ENCODE measurements at places on chromosomes 12 and 14.

DNA sequence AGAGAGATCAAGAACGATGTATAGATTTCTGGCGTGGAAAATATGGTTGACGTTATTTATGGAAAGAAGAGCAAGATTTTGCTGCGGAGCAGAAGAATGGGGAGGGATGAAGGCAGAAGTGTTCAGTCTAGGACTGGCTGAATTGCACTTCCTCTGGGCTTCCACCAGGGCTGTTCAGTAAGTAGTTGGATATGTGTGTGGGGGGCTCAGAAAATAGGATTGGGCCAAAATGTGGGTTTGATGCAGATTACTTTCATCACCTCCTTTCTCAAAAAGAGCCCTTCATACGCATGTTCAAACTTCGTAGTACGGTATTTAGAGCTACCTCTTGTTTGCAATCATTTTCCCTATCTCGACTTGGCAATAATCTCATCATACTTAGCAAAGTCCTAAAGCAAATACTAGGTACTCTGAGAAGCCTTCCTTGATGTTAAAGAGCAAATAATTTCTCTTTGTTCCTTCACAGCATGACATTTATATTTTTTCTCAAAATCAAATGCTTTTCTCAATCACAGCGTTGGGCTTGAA is 349.4 kb downstream of the NELL2 start:
- DNase-seq: no peak

DNA sequence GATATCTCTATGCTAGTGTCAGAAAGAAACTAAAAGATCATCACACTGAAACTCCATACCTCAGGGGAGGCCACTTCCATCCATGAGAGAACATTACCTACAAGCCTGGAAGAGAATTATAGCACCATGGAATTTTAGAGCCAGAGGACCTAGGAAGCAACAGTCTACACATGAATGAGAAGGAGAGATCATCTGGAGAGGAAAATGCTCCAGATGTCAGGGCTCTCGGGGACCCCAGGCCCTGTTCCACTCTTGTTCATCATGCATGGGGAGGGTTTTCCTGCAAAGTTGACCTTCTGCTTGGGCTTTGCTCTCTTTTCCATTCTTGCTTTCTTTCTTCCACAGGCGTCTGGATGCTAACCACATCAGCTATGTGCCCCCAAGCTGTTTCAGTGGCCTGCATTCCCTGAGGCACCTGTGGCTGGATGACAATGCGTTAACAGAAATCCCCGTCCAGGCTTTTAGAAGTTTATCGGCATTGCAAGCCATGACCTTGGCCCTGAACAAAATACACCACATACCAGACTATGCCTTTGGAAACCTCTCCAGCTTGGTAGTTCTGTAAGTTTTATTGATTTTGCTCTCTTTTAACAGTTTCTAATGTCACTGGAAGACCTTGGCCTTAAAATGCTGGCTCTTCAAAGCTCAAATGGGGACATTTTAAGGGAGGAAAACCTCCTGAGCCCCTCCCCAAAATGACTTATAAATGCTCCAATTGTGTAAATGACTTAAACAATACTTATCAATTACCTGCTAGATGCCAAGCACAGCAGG is 110.7 kb downstream of the ZFC3H1 start:
- no peak for DNase-seq

GRCh38 chr14:26775765-26776563 is 178.1 kb upstream of the NOVA1 start:
- no peak for DNase-seq

- DNase-seq: peak; percentile 15
Measured at GRCh38 chr12:55930771-55931316, at the start of gene DGKA. DGKA (plus strand) TSS chr12:55931162; CDS start chr12:55936504, 5,342 bp downstream.

- DNase-seq: no peak
Measured at GRCh38 chr14:67766035-67766680, 50.2 kb downstream of the ZFYVE26 start.

DNA sequence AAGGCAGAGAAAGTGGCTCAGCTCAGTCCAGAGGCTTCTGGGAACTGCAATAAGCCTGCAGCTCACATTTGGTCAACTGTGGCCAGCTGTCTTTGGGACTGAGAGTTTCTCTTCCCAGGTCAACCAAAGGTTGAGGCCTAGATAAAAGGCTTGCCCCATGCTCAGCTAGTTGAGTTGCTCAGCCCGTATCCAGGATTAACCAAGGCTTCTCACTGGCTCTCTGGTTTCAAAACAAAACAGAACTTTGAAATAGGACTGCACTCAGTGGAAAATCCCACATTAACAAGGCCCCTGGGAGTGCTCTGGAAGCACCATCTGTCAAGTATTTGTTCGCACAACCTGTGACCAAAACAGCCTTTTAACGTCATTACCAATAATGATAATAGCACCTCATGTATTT is 40.3 kb upstream of the NUAK1 start:
- DNase-seq: peak; percentile 87

- no peak for DNase-seq
Measured at GRCh38 chr14:50600849-50601248, 40.9 kb downstream of the ATL1 start.

- DNase-seq: no peak
Measured at GRCh38 chr12:68031881-68032739, 42.9 kb downstream of the IFNG-AS1 start.

- DNase-seq: no peak
Measured at GRCh38 chr12:27284751-27285150, 40.7 kb downstream of the STK38L start.

GRCh38 chr12:40469736-40470135 is 222.5 kb upstream of the CNTN1 start:
- DNase-seq: no peak

- no peak for DNase-seq
Measured at GRCh38 chr14:92122351-92122677, 545 bp downstream of the CPSF2 start.

DNA sequence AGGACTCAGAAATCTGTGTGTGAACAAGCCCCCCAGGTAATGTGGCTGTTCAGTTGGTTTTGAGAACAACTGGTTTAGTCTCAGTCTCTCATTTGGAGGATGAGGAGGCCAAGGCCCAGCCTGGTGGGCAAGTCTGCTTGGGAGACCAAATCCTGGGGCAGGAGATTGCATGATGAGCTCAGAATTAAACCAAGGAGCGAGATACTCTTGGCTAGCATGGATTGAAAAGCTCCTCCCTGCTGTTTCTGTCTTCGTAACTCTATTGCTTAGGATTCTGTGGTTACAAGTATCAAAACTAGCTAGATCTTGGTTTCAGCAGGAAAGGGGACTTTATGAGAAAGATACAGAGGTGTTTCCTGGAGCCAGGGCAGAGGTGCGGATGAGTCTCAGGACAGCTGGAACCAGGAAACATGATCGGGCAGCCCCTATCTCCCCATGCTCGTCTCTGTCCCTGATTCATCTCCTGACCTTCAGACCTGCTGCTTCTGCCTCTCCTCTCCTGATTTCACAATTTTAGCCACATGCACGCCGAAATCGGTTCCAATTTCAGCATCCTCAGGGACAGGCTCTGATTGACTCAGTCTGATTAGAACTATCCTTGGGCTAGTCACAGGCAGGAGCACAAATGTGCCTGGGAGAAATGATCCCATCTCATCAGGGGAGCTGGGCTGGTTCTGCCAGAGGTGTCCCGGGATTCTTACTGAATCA is 40.2 kb upstream of the RIN3 start:
- no peak for DNase-seq

GRCh38 chr14:106044949-106045596 is 518.7 kb downstream of the TMEM121 start:
- DNase-seq: peak; percentile 34

DNA sequence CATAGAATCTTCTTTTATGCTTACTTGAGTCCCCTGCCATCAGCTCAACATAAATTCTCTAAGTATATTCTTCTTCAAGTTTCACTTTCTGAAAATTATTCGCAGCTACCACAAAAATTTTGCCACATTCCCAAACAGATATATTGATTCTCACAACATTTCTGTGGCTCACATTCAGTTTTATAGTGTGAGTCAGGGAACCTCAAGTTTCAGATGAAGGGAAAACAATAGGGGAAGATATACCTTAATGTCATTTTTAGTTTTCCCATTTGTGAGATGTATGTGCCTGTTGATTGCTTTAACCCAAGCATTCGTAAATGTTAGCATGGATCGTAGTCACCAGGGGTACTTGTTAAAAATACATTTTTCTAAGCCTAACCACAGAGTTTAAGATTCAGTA is 465.8 kb downstream of the CCER1 start:
- DNase-seq: no peak

DNA sequence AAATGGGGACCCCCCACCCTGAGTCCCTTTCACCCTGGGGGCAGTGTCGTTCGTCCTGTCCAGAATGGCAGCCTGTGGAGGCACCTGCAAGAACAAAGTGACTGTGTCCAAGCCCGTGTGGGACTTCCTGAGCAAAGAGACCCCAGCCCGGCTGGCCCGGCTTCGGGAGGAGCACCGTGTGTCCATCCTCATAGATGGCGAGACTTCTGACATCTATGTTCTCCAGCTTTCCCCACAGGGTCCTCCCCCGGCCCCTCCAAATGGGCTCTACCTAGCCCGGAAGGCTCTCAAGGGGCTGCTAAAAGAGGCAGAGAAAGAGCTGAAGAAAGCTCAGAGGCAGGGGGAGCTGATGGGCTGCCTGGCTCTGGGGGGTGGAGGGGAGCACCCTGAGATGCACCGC is 2.2 kb downstream of the DTX3 start:
- no peak for DNase-seq

DNA sequence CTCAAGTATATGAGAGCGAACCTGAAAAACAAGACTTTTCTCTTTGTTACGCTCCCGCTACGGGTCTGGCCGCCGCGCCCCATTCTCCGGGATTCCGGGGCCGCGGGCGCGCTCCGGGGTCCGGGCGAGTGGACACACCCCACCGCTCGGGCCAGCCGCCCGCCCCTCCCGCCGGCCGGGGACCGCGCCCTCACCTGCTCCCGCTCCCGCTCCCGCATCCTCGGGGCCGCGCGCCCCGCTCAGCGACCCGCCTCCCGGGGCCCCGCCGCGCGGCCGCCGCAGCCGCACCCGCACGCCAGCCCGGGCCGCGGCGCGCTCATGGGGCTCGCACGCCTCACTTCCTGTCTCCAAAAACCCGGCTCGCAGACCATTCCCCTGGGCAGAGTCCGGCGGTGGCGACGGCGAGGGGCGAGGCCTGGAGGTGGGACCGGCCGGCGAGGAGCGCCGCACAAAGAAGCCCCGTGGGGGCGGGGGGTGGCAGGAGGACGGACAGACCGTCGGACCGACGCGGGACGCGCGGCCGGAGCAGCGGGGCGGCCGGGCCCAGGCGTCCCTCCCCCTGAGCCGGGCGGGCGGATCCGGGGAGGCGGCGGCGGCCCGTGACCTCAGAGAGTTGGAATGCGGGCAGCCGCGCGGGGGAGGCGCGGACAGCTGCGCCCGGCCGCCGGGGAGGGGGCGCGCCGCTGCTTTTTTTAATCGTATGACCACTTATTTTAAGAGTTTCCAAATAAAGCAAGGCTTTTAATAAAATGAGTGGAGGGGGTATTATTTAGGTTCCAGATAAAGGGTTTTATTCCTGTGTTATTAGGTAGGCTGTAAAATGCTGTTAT is at the start of gene PTPN21:
TSS of gene PTPN21 (minus strand) at position 551 of the 830 bp plus-strand sequence. CDS start 4,590 bp downstream, outside the sequence.
- no peak for DNase-seq

- no peak for DNase-seq
Measured at GRCh38 chr12:15691388-15691787, 97.8 kb downstream of the EPS8 start.

- peak; percentile 28 for DNase-seq
Measured at GRCh38 chr12:117236456-117237001, 46.3 kb upstream of the FBXO21 start.

DNA sequence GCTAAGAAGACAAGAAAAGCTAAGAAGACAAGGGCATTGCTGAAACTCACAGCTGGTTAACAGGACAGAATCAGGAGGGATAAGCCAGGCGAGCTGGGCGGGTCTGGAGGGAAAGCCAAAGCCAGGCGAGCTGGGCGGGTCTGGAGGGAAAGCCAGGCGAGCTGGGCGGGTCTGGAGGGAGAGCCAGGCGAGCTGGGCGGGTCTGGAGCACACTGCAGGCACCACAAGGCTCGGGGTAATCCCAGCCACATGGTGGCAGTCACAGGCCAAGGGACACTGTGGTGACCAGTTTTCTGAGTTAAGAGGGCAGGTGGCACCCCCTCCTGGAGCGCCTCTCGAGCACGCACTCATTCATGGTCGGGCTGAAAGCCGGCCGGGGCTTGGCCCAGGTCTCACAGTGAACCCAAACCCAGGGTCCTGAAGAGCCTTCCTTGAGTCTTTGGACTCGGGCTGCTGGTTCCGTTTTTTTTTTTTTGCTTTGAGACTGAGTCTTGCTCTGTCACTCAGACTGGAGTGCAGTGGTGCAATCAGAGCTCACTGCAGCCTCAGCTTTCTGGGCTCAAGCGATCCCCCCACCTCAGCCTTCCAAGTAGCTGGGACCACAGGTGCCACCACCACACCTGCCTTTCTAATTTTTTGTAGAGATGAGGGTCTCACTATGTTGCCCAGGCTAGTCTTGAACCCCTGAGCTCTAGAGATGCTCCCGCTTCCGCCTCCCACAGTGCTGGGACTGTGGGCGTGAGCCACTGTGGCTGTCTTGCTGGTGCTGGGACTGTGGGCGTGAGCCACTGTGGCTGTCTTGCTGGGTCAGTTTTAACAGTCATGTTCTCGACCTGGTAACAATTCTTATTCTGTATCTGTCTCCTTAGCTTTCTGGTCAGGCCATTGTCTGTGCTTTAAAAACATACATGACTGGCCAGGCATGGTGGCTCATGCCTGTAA is 40.2 kb downstream of the HSP90AA1 start:
- DNase-seq: peak; percentile 26

GRCh38 chr14:55382483-55382882 is 29.1 kb downstream of the ATG14 start:
- DNase-seq: no peak

- DNase-seq: peak; percentile 0
Measured at GRCh38 chr12:24562771-24563431, 386.0 kb downstream of the BCAT1 start.

DNA sequence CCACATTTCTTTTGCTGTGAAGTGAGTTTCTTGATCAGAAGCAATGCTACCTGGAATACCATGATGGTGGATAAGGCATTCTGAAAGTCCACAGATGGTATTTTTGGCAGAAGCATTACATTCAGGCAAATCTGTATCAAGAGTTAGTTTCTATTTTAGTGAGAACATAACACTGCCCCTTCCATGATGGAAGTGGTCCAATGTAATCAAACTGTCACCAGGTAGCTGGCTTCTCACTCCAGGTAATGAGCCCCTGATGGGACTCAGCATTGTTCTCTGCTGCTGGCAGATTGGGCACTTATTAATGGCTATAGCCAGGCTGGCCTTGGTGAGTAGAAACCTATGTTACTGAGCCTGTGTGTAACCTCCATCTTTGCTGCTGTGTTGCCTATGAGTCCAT is 80.7 kb downstream of the KCNA5 start:
- no peak for DNase-seq

DNA sequence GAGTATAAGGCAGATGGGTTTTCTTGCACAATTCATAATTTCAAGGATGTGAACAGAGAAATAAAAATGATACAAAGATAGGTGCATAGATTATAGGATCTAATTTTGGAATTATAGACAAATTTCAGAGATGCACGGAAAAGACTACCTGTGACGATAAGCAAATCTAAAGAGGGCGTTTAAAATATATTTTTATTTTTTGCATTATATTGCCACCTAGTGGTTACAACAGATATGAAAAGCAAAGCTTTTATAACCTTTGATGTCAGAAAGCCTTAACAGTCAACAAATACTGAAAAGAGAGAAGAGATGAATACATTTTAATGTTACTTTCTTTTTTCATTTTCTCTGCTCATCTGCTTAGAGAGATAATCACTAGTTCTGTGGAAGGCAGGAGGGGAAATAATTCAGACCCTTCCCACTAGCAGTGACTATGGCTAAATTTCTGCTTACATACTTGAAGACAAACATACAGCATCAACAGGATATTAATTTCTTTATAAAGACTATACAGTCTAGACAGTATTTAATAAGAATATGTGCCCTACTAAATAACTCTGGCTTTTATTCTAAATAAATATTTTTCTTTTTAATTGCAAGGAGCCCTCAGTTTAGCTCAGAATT is 46.3 kb downstream of the NTS start:
- DNase-seq: no peak

All from DMS 273 treated with DMSO at 0.1 percent for 48 hours (cell line).